NCI-H748 treated with DMSO at 0.1 percent for 48 hours (cell line): ENCODE measurements at places on chromosomes 1 and 21.

DNA sequence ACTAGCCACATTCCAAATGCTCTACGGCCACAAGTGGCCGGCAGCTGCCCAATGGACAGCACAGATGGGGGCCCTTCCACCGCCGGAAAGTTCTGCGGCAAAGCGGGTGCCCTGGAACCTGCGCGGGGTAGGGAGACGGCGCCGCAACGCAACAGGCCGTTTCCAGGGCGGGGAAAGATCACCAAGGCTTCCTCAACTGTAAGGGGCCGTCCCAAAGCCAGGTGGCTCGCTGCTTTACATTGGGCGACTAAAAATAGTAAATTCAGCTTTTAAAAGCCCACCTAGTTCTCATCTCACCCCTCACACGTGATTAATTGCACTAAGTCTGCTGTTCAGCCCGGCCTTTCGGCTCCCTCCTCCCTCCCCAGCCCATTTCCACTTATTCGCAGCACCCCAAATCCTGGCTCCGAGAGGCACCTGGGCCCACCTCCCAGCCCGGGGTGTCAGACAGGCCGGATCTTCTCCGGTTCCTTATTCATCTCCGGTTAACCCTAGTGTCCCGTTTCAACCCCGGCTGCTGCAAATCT lies 643 bp downstream of the CFAP298 start:
- DNase-seq = no peak

DNA sequence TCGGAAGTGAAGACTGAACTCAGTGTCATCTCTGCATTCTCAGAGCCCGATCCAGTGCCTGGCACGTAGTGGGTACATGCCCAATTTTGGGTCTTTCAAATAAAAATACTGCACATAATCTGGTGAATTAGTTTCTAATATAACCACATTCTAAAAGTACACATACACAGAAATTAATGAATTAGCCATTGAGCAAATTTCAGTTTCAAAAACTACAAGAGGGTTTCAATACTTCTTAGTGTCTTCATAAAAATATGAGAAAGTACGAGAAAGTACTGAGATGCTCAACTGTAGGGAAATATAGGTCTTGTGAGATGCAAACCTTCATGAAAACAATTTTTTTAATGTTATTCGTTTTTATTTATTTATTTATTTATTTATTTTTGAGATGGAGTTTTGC lies 86.9 kb downstream of the SMYD2 start:
- DNase-seq = no peak

GRCh38 chr21:43775795-43776430 lies at the start of gene CSTB:
Gene CSTB (minus strand): TSS chr21:43776308. CDS start chr21:43776269, 39 bp downstream.
- peak; percentile 33 for DNase-seq

- no peak for DNase-seq
Measured at GRCh38 chr1:11518791-11519628, 40.1 kb downstream of the DISP3 start.

DNA sequence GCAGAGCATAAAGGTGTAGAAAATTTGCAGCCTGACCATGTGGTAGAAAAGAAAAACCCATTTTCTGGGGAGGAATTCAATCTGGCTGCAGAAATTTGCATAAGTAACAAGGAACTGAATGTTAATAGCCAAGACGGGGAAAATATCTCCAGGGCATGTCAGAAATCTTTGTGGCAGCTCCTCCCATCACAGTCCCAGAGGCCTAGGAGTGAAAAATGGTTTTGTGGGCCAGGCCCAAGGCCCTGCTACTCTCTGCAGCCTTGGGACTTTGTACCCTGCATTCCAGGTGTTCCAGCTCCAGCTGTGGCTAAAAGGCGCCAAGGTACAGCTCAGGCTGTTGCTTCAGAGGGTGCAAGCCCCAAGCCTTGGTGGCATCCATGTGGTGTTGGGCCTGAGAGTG lies 152.9 kb downstream of the PATJ start:
- DNase-seq = no peak
